Fibroblast of the aortic adventitia (primary cell): ENCODE measurements at places on chromosomes 16 and 17.
A peak's percentile ranks its signal among the peaks of the same experiment; 100 is the strongest.

DNA sequence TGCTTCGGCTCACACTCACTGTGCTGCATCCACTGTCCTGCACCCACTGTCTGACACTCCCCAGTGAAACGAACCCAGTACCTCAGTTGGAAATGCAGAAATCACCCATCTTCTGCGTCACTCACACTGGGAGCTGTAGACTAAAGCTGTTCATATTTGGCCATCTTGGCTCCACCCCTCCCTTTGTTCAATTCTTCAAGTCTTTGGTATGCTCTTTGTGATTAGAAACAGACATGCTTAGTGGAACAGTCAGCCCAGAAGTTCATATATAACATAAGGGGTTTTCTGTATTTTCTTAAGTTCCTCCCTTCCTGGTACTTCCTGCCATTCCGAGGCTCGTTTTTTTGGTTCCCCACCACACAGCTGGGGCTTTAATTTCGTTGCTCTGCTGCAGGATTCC lies 398.5 kb upstream of the DYNLRB2 start:
- no peak for DNase-seq

- peak; percentile 21 for DNase-seq
These were observed 40.5 kb upstream of the ATP2A3 start for GRCh38 chr17:4004517-4005295.

GRCh38 chr17:72567774-72568173 lies 447.0 kb downstream of the SOX9 start:
- DNase-seq = no peak

DNA sequence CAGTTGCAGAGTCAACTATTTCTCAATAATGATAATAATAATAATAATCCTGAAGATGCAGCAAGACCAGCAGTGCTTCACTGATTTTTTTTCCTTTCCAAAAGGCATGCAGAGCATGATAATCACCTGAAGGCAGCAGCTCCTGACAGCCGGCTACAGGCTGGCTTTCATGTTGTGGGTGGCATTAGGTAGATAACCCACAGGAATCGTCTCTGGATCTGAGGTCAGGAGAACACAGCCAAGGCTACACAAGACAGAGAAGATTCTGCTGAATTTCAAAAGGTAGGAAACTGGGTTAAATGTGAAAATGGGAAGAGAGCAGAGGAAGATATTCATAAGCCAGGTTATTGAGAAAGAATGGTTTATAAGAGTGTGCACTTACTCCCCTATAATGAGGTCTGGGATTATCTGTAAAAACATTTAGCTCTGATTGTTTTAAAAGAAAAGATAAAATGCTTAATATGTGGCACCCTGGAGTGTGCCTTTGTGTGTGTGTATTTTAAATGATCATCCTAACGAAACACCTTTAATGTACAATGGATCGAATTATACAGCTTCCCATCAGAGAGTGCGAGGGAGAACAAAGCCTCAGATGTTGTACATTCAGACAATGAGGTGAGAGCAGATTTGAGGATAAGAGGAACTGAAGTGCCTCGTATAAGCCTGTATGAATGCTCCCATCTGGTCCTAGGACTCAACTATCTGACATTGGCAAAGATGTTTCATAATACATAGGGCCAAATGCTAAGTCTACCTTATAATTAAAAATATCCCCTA lies 273.1 kb downstream of the PHKB start:
- no peak for DNase-seq

DNA sequence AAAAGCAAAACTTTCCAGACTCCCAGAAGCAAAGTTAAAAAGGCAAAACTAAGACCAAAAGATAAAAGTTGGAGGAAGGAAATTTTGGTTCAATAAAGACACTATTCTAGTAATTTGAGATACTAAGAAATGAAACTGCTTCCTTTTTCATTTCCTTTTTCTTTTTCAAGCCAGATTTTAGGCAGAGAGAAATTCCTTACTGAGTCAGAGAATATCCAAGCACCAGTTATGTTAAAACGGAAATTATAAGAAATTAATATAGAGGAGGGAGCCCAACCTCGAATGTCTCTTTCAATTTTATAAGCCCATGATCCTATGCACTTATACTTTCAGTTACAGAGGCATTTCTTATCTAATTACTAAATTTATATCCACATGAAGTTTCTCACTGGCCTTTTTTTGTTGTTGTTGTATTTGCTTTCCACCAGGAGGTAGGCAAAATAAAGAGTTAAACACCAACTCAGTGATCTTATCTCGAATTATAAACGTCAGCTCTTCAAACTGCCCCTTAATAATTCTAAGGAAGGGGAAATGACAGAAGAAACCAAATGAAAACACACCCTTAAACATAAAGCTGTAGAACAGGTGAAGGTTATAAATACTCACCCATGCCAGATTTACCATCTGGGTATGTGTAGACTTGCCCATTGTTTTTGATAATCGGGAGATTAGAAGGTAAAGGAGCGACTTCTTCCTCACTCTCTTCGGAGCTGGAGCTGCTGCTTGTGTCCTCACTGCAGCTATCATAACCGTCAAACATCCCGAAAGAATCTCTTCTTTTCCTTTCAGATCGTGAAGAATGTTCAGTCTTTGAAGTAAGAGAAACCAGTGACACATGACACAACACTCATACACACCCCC lies 35.2 kb downstream of the MBTD1 start:
- DNase-seq = peak; percentile 41

- no peak for DNase-seq
These were observed 134.8 kb upstream of the IRX6 start for GRCh38 chr16:55189224-55189623.

GRCh38 chr16:84820305-84820684 lies 510 bp downstream of the CRISPLD2 start:
- no peak for DNase-seq

DNA sequence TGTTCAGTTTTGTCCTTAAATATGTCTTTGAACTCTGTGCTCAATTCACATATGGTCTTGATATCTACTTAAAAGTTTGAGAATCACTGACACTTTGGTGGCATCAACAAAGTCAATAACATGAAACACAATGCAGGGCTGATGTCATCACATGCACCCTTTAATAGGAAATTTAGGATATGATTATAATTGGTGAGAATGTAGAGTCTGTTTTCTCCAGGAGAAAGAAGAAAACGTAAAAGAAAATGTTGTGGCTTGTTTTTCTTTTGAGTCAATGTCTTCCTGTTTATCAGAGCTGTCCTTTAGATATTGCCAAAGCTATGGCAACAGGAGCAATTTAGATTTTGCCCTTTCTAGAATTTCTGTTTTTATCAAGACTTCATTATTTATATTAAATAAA lies 396.9 kb downstream of the CDH13 start:
- no peak for DNase-seq

- no peak for DNase-seq
These were observed 19.4 kb downstream of the KLHL36 start for GRCh38 chr16:84667600-84668309.

DNA sequence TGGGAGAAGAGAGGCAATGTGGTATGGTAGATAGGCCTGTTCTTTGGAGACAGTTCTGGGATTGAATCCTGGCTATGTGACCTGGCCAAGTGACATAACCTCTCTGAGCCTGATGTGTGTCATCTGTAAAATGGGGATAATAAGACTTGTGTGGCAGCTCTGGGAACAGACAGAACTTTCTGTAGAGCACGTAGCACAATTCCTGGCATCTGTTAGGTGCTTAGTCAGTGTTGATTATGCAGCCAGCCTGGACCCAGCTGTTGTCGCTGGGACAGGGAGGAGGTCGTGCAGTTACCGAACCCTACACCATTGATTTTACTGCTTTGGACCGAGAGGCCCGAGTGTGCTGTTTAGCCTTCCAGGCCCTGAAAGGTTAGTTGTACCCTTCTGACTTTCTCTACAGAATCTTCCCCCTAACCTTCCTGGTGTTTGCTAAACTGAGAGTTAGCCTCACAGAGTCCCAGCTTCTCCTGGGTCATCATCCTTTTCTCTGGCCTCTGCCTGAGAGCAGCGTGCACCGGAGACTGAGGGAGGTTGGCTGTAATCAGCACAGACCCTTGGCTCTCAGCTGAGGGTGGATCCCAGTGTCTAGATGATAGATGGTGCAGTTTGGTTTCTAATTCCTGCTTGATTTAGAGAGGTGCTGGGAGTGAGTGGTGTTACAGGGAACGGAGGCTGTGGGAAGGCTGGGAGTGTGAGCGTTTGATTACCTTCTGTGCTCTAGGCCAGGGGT lies 31.9 kb downstream of the MSI2 start:
- DNase-seq = peak; percentile 36

GRCh38 chr17:70080541-70081347 lies 5.7 kb downstream of the KCNJ16 start:
- peak; percentile 84 for DNase-seq

DNA sequence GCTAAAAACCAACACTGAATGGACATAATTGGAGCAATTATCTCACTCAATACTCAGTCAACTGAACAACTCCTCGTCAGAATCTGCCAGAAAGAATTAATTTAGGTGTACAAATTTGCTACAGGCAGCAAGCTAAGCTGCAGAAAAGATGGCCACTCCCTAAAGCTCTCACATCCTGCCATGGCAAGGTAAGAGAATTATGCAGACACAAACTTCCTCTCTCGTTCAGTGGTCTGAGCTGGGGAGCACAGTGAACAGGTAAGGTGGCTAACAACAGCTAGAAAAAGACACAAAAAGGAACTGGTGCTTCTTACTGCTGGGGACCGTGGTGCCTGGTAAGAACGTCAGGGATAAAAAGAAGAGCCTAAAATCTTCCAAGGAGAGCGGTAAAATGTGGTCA lies 74.9 kb upstream of the BCAR1 start:
- no peak for DNase-seq

GRCh38 chr17:7396147-7396546 lies 1.8 kb upstream of the PLSCR3 start:
- DNase-seq = no peak

DNA sequence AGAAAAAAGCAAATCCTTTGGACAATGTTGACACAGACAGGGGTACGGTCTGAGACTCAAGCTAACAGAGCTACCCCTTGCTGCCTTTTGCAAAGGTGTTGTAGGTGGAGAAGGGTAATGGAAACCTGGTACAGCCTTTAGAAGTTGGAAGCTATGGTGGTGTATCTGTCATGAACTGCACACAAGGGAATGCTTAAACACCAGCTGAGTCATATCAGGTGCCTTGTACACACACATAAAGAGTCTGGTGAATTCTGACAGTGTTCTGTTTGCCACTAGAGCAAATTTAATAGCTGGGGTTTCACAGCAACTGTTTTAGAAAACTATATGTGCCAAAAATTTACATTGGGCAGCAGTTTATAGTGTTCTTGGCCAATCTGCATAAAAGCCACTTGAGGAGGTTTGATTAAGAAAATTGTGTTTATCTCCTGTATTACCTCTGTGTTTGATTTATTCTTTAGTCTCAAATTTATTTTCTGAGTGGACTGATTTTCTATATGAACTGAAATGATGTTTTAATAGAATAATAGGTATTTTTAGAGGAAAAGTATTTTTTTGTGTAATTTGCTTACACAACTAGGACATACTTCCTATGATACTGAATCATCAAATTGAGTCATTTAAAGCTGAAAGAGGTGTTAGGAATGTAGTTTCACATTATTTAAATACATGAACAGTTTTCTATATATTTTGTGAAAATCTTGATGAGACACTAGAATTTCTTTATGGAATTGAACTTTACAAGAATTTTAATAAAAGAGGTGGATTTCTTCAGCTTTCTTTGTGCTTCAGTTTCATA lies 136.9 kb downstream of the MAP2K6 start:
- DNase-seq = no peak

DNA sequence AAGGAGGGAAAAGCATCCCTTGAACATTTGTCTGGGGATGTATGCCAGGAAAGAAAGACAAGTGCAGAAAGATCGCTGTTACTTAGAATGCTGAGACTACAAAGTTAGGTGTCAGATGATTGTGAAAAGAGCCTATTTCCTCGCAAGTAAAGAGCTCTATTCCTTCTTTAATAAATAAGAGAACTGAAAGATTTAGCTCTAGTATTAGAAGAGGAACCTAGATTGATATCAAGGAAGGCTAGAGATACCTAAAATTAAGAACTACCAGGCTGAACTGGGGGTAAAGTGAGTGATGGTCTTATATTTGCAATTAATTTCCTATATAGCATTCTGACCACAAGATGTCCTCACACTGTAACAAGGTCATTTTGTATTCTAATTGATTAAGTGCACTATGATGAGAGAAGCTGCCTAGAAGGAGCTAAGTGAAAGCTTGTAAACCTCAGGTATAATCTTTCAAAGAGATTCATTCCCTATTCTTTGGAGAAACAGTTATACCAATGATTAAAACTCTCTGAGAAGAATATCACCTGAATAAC lies 62.3 kb downstream of the SSH2 start:
- DNase-seq = peak; percentile 21

DNA sequence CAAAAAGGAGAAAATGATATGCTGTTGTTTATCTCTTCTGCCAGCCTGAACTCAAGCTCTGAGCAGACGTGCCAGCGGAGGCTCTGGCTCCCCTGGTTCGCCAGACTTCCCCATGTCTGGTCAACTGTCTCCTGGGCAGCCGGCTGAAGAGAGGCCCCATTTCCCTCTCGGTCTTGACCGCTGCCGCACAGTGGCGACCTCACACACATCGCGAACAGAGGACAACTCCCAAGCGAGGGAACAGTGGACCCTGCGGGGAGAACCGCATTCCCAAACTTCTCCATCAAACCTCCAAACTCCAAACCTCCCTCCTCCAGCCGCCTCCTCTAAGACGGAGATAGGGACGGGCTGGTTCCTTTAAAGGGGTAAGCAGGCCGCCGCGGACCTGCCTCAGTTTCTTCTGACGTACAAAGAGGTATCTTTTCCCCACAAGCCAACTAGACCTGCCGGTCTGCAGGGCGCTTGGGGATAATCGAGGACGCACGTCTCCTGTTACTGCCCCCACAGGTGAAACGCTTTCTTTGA lies 24.9 kb upstream of the RFFL start:
- DNase-seq = peak; percentile 49

DNA sequence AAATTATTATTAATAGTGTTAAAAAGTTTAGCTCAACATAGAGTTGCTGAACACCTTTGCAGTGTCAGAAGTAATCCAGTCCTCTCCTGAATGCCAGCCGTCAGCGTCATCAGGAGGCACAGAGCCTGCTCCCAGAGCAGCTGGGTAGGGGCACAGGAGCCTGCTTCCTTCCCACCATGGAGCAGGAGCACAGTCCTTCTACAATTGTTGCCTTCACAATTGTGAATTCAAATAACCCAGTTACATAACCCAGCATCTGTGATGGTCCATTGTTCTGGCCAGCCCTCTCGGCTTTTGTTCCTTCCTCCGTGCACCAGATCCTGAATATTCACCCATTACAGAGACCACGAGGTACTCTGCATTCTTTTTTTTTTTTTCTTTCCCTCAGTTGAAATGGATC lies 393.9 kb upstream of the MAF start:
- DNase-seq = no peak

GRCh38 chr16:10180042-10180770 lies 2.0 kb downstream of the GRIN2A start:
- DNase-seq = no peak

GRCh38 chr16:71590584-71590983 lies 13.7 kb upstream of the TAT start:
- no peak for DNase-seq

- no peak for DNase-seq
These were observed 21.9 kb upstream of the DLX4 start for GRCh38 chr17:49946964-49947584.

DNA sequence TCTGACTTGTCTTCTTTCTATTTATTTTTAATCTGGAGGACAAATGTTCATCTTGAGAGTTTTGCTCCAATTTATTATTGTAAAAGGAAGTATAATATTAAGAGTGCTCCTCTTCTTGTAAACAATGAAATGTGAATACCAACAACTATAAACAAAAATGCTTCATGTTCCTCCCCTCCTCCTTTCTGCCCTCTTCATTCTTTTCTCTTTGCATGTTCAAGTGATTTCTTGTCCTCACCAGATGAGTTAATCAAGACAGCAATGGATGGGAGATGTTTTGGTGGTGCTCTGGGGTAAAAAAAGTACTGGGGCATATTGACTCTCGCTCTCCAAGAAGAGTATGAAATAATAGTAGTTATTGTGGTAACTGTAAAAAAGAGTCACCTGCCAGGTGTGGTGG lies 24.3 kb downstream of the ITGB3 start:
- DNase-seq = no peak
